Epithelial cell of prostate (primary cell): ENCODE measurements at places on chromosomes 4 and X.
A peak's percentile ranks its signal among the peaks of the same experiment; 100 is the strongest.

DNA sequence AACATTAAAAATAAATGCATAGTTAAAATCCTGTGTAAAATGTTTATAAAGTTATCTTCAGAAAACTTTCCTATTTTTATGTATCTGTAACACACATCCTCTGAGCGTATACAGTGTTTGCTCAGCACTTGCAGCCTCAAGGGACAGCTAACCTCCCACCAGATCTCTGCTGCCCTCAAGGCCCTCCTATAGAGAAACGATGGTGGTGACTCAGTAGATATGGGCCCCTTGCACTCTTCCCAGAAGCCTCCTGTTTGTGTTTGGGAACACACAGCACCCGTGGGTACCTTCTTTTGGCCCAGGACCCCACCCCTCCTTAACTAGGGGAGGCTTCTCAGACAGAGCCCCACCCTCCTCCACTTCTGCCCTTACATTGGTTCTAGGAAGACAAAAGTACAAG lies 26.7 kb downstream of the PJA1 start:
- no peak for DNase-seq

DNA sequence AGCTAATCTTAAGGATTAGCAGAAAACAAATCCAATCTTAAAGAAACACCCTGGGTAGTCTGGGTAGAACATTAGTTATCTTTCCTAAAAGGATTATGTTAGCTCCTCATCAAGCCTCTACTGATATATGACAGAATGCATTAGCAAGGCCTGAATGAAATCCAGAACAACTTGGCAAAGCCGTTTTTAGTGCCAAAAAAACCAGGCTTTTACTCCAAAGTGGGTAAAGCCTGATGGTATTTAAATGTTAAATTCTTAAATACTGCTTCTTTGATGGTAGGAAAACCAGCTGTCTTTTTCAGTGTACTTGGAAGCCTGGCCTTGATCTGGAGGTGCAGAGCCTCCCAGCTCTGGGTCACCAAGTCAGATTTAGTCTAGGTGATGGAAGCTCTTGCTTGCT lies 120.4 kb downstream of the GATB start:
- no peak for DNase-seq

- no peak for DNase-seq
Measured at GRCh38 chrX:96707804-96708203, 23.2 kb downstream of the DIAPH2 start.

GRCh38 chrX:42093756-42094155 lies 170.4 kb upstream of the CASK start:
- no peak for DNase-seq

DNA sequence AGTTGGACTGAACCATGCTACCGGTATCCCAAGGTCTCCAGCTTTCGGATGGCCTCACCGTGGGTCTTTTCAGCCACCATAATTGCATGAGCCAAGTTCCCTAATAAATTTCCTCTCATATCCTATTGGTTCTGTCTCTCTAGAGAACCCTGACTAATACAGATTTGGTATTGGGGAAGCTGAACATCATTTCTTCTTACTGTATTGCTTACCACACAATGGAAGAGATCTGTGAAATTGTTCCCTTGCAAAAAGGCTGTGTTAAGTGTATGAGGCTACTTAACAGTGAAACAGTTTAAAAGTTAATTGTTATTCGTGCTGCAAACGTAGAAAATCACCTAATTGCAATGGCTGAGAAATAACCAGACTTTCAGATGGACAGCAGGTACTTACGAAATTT lies 34.0 kb downstream of the PLAC8 start:
- no peak for DNase-seq

DNA sequence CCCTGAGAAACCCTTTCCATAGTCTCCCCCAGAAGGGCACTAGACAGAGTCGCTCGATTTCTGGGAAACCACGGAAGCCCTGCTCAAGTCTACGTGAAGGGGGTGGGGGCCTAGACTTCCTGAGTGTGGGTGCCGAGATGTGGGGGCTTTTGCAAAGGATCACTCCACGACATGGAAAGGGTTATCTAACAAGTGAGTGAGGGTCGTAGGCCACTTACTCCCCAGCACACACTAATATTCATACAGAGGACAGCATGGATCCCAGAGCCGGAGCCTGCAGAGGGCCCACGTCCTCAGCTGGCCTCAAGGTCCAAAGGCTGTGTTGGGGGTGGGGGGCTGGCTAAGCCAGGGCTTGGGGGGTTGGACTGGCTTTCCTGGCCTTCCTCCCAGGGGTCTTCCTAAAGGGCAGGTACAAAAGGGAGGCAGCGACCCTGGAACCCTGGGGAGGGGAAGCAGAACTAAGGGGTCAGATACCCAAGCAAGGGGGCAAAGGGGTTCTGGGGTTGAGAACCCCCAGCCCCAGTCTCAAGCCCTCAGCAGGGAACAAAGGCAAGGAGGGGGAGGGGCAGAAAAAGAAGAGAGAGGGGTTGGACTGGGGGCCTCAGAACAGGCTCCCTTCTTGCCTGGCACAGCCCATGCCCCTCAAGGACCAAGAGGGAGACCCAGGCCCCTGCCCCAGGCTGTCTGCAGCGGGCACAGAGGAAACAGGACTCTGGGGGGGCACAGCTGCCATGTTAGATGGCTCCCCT lies 1.6 kb downstream of the HMX1 start:
- no peak for DNase-seq

GRCh38 chr4:104907074-104907649 lies 239.5 kb upstream of the TET2 start:
- DNase-seq = no peak

GRCh38 chrX:40733706-40734105 lies 1.6 kb downstream of the MED14 start:
- DNase-seq = no peak

GRCh38 chrX:23742174-23742696 lies 841 bp downstream of the ACOT9 start:
- DNase-seq = peak; percentile 40

DNA sequence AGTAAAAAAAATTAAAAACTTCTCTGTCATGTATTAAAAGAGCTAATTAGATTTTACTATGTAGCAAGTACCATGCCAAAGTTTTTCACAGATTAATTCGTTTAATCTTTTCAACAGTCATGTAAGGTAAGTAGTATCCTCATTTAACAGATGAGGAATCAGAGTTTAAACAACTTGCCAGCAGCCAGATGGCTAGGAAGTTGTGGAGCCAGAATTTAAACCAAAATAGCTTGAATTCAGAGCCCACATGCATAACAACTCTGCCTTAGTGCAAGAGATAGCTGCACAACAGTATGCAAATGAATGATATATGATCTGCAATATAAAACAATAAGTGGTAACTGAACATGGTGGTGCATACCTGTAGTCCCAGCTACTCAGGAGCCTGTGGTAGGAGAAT lies 75.3 kb downstream of the NAP1L3 start:
- no peak for DNase-seq

- no peak for DNase-seq
Measured at GRCh38 chr4:14272206-14272605, 644.7 kb upstream of the BOD1L1 start.

DNA sequence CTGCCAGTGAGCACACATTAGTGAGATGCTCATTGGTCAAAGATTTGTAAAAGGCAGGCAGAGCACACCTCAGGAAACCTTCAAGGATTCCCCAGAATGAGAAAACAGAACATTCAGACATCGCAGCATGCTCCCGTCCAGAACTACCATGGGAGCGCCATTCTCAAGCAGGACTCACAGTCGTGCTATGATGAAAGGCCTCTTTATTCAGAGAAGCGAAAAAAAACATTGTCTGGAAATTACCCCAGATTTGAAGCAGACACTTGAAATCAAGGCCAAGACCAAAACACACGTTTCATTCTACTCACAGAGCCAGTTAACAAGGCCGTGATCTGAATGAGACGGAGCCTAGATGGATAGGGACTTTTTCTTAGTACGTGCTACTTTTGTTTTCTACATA lies 961.8 kb upstream of the TENM3 start:
- no peak for DNase-seq

DNA sequence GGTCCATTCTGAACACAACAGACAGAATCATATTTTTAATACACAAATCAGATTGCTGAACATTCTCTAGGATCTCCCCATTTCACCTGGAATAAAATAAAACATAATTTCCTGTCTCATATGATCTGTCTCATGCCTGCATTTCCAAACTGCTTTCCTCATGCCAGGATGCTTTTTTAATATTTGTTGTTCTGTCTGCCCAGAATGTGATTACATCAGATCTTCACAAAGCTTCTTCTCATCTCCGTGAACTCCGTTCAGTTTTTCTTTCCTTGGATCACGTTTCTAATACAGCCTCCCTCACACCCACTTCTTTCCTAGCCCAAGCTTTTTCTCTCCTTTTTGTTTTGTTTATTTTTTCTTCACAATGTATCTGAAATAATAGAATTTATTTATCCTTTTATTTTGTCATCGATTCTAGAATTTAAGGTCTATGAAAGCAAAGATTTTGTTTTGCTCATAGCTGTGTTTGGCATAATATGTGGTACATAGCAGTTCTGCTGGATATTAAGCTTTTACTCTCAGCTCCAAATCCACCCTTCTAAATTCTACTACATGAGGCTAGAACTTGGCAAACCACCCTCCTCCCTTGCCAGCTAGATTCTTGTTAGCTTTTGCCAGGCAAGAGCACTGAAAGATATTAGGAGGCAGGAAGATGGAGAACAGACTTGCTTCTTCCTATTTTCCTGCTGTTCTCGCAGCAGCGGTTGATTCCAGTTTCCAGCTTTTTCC lies 165.5 kb upstream of the SLIT2 start:
- no peak for DNase-seq

DNA sequence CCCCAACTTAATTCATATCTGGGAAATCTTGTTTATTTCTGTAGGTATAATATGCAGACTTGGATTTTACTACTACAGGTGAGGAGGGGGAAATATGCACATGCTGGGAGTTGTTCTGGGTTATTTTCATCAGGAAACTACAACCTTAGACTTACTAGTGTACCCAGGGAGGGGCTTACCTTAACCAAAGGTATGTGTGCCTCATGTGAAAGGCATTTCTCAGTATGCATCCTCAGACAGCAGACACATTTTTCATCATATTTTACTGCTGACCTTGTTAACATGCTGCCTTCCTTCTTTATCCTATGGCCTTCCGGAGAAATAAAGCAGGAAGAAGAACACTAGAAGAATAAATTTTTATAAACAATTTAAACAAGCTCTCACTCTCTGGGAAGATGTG lies 214.9 kb downstream of the SPANXN4 start:
- no peak for DNase-seq

DNA sequence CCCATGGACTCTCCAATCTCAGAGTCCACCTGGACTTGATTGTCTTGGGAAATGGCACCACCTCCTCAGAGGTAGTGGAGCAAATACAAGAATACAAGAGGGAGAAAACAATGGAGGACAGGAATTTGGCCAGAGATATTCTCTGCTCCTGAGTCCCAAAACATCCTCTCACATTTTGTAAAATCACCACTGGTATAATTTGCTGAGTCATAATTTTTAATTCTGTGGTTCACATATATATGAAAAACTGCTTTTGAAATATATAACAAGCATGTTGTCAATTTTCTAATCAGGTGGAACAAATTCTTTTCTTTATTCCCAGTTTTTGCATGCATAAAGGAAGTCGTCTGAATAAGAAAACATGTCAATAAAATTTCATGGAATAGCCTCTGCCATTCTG lies 356.1 kb downstream of the AFF2 start:
- DNase-seq = no peak

DNA sequence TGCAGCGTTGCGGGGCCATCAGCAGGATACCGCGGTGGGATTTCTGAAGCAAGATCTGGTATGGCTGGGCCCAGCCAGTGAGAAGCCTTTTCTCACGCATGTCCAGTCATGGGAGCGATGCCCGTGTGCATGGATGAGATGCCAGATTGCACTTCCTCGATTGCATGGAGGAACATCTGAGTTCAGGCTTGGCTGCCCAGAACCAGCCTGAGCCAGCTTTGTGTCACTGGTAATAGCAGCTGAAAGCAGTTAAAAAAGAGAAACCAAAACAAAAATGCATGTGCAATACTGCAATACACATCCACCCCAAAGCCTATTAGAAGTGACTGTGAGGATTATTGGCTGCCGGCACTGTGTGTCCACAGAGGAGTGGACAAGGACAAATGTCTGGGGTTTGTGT lies 59.3 kb downstream of the PSAPL1 start:
- DNase-seq = no peak

DNA sequence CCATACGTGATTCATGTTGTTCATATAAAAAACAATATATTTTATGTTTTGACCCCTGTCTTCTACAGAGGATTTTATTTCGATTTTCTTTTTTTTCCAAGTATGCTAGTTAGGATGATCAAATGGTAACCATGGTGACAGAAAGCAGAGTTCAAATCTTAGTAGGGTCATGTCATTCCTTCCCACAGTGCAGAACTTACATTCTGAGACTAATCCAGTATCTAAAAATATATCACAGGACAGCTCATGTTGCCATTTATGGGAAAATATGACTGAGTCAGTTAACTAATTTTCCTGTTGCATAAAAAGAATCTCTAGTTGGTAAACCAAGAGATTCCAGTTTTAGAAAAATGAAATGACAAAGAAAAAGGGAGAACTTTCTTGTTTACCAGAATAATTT lies 209.5 kb downstream of the PARM1 start:
- no peak for DNase-seq

DNA sequence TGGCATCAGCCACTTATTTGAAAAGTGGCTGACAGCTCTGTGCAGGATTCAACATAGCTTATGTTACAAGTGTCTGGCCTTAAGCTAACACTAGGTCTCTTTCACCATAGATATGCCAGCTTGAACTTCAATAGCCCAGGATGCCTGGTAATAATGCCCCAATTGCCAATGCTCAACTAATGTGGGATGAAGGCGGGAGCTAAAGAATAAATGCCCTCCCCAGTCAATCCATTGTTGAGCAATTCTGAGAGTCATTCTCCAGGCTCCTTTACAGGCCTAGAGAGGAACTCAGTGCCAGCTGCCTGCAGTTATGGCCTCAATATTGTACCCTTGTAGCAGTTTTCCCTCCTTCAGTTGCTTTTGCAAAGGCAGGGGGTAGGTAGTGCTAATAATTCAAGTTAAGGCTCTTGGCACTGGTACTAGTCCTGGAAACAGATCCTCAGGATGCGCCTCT lies 460.2 kb downstream of the GABRG1 start:
- no peak for DNase-seq

DNA sequence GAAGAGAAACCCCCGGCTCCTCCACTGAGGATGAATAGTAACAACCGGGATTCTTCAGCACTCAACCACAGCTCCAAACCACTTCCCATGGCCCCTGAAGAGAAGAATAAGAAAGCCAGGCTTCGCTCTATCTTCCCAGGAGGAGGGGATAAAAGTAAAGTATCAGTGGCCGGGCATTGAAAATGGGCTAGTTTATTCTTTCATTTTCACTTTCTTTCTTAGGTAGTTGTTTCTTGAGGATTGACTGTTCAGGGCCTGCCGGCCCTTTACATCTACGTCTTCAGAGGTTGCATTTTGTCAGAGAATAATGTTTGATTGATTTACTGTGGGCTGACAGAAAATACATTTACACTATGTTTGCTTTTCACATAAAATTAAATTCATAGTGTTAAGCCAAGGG lies 27.1 kb downstream of the PAK3 start:
- DNase-seq = no peak

DNA sequence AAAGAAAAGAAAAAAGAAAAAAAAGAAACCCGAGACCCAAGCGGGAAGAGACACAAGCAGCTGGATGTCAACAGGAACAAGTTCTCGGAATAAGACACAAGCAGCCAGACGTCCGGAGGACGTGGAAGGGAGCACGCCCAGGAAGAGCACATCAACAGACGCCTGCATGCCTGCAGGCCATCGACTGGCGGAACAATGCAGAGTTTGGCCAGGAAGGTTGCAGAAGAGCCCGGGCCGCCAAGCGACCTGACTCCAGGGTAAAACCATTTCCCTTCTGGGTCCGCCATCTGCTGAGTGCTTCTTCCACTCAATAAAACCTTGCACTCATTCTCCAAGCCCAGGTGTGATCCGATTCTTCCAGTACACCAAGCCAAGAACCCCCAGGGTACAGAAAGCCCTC lies 95.6 kb upstream of the PRR32 start:
- no peak for DNase-seq

GRCh38 chrX:23989689-23990088 lies 37.3 kb downstream of the KLHL15 start:
- DNase-seq = no peak
